Activated T-cell treated with anti-CD3 and anti-CD28 coated beads, Interleukin-2, amount 50 U/mL, for 72 hours (primary cell): ENCODE measurements at places on chromosomes 1 and 21. TPM values are rescaled to one million over a fixed set of nuclear protein-coding genes. Genes with fewer than 3 reads are reported as not detected.

DNA sequence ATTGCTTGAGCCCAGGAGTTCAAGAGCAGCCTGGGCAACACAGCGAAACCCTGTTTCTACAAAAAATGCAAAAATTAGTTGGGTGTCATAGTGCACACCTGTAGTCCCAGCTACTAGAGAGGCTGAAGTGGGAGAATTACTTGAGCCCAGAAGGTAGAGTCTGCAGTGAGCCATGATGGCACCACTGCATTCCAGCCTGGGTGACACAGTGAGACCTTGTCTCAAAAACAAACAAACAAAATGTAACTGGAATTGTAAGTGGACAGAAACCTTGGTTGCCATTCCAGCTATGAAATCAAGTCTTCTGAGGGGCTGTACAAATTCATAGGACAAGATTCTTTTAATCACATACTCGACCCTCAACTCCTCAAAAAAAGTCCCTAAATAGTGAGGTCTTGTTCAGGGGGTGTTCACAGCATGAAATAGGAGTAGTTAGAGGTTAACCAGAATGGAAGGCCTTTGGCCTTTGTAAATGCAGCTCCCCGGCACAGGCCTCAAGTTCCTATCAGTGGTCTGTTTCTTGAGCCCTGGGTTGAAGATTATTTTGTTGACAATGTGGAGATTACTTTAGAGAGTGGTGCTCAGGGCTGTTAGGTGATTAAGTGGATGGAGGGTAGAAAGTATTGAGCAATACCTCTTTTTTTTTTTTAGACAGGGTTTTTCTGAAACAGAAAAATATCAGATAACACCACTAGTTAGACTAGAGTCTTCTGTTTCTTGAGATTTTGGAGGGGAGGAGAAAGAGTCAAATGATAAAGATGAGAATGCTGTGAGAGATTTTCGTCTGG lies 138.7 kb upstream of the ZNF648 start:
- DNase-seq = no peak

DNA sequence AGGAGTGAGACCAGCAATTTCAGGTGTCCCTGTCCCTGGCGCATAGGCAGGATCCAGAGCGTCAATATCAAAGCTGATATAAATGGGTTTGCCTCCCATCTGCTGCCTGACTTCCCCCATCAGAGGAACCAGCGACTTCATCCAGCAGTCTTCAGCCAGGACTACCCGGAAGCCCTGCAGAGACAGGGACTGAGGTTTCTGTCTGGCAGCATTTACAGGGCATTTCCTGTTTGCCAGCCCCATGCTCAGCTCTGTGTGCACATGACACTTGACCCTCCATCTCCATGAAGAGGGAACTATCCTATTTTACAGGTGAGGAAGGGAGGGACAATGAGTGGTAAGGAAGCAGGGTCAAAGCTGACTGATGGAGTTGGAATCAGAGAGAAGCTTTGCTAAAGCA lies 7.2 kb downstream of the AGMAT start:
- DNase-seq = no peak

Gene SPATA46
- not detected for total RNA-seq

Gene HES3
- total RNA-seq = not detected

Gene OR2AK2
- total RNA-seq = 0.35 TPM

DNA sequence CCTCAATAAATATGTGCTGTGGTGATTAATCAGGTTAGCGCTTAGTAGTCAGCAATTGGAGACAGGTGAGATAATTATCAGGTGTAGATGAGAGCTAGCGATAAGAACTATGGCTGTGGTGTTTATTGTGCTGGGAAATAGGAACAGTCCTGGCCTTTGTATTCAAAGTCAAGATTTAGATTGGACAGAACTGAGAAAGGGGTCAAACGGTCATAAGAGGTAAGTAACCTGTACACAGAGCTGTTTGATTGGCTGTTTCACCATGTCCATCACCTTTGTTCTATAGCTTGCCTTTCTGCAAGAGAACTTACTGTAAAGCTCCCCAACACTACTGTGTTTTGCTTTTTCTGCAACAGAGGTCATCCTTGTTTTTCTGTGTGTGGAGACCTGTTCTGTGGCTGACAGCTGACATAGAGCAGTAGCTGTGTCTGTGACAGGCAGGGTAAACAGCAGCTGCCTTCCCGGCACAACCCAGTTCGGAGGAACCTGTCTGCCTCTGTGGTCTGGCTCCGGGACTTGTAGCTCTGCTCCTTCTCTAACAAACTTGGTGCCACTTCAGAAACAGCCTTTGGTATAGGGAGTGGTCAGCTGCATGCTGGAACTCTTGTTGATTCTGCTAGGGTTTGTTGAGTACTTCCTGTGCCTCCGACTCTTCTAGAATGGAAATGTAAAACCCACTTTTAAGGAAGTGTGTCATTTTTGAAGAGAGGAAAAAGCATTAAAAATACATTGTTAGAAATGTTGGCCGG lies 21.1 kb upstream of the CDC42 start:
- peak; percentile 60 for DNase-seq

GRCh38 chr1:160807738-160808137 lies 11.8 kb downstream of the LY9 start:
- DNase-seq = no peak

DNA sequence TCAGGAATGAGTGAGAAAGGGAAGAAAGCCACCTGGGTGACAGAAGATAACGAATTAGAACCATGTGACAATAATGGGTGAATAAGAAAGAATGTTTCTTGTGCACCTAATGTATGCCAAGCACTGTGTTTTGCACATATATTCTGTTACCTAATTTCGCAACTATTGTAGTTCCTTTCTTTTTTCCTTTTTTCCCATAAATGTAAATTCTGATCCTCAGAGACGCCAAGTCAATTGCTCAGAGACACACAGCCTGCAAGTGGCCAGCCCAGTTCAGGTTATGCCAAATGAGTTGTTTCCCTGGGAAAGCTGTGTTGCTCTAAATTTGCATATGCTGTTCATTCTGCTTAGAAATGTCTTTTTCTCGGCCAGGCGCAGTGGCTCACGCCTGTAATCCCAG lies 1.7 kb upstream of the RSPO1 start:
- DNase-seq = no peak

Gene MNDA
- not detected for total RNA-seq

DNA sequence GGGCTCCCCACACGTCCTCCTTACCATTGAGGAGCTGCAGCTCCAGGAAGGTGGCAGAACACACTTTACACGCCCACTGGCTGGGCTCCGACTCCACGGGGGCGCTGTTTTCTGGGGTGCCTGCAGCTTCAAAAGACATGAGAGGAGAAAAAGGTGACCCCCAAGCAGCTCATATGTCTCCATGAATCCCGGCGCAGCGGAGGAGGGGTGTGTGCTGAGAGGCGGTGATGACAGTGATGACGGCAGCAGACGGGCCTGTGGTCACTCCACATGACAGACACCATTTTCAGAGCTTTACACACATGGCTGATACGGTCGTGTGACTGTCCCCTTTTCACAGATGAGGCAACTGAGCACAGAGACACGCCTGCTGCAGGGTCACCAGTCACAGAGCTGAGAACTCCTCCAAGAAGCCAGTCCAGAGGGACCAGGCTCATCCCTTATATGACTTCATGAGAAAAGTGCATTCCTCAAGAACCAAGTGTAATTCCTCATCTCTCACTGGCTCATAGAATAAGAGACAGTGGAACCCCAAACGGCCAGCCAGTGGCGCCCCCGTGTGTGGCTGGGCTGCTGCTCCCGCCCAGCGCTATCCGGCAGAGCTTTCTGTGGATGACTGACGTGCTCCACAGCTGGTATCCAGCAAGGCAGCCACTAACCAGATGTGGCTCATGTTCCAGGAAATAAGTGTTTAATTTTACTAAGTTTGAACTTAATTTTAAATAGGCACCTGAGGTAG lies 31.9 kb downstream of the PRDM15 start:
- no peak for DNase-seq

GRCh38 chr1:204736836-204737235 lies 51.3 kb upstream of the LRRN2 start:
- no peak for DNase-seq

- DNase-seq = no peak
Observed at GRCh38 chr1:86773341-86774288, 69.2 kb downstream of the SH3GLB1 start.

GRCh38 chr1:61141288-61142042 lies 59.1 kb downstream of the NFIA start:
- DNase-seq = no peak

Gene CCDC190
- not detected for total RNA-seq

DNA sequence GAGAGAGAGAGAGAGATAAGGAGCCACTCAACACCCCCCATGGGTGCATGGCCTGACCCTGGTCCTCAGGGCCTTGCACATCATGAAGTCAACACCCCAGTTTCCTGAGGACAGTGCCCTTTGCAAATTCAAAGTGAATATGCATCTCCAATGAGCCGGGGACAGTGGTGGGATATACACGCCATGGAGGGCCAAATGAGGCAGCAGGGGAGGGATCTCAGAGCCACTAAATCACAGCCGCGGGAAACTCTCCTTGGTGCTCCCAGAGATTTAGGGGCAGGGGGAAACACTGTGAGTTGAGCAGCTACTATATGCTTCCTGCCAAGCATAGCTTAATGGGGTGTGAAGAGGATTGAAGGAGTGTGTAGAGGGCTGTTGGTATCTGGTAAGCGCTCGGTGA lies 35.5 kb downstream of the MATN1 start:
- DNase-seq = no peak
